ENCODE measurements at places on chromosomes 11 and 22.
A peak's percentile ranks its signal among the peaks of the same experiment; 100 is the strongest.

GRCh38 chr11:126345759-126346585 lies 9.5 kb upstream of the ST3GAL4 start:
- peak; percentile 10 for DNase-seq

DNA sequence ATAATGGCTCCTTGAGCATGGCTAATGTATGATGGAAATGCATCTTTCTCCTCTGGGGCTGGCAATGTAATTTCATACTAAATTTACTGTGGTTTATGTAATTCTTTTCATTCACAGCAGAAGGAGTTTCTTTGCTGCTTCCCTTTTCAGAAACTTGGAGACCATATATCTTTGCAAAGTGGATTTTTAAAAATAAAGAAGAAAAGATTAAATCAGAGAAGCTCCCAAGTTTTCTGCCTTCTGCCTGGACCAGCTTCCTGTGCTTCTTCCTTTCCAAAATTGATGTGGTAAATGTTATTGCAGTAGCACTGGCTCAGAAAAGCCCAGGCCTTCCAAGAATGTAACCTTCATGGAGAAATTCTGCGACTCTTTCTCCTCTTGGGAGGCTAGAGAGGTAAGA lies 300.1 kb upstream of the NCAM1 start:
- no peak for DNase-seq

- DNase-seq = no peak
These were observed 22.5 kb downstream of the RNF169 start for GRCh38 chr11:74771139-74771538.

DNA sequence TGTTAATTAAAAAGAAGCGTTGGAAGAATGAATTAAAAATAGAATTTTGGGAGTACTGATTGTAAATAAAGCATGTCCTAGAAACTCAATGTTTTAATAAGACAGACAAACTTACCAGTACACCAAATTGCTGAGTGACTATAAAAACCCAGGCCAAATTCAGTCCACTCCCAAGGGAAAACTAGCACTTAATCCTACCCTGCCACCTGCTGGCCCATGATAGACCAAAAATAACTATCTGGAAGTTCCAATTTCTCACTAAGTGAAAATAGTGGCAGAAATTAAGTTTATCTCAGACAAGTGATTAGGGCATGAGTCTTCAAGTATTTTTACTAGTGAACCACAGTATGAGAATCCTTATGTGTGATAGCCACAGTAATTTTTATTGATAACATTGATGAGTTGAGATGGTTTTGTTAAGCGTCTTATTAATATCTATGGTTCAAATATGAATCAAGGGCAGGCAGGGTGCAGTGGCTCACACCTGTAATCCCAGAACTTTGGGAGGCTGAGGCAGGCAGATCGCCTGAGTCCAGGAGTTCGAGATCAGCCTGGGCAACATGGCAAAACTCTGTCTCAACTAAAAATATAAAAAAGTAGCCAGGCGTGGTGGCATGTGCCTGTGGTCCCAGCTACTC lies 9.8 kb upstream of the DDX10 start:
- DNase-seq = no peak

GRCh38 chr11:134764367-134764766 lies 352.3 kb upstream of the B3GAT1 start:
- DNase-seq = no peak

All from T1000 (cell line).